ENCODE measurements at places on chromosomes 6 and 20.

GRCh38 chr6:13404228-13404891 is 76.0 kb upstream of the TBC1D7 start:
- no peak for DNase-seq

- no peak for DNase-seq
Measured at GRCh38 chr20:15265581-15266309, 928.3 kb upstream of the FLRT3 start.

- DNase-seq, result no peak
Measured at GRCh38 chr6:168158980-168159349, 80.0 kb upstream of the FRMD1 start.

DNA sequence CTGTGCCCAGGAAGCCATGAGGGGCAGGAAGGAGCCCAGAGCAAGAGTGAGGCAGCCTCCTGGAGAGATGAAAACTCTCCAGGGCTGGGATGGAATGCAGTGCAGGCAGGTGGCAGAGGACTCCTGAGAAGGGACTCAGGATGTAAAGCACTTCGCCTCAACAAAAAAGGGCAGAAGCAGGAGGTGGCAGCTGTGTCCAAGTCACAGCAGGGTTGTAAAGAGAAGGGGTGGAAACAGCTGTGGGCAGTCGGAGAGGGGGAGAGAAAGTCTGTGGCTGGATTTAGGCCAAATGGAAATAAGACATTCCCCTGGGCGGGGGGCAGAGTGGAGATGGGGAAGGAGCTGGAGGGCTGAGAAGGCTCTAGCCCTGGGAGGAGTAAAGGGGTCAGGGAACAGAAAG is 34.9 kb downstream of the CYP21A2 start:
- DNase-seq, result no peak

DNA sequence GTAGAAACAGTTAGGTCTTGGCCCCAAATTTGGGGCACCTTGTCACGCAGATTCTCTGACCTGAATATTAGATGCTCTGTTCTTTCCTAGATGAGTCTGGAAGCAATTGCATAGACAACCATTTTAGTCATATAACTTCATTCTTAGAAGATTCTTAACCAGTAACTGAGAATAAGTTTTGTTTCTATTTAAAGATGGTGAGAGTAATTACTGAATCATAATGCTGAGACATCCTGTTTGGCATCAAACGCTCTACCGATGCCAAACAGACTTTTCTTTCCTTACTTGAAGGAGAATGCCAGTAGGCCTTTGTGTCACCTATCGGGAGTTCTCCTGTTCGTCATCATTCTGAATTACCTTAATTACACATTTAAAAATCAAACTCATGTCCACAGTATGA is 131.6 kb upstream of the ID4 start:
- DNase-seq, result no peak

DNA sequence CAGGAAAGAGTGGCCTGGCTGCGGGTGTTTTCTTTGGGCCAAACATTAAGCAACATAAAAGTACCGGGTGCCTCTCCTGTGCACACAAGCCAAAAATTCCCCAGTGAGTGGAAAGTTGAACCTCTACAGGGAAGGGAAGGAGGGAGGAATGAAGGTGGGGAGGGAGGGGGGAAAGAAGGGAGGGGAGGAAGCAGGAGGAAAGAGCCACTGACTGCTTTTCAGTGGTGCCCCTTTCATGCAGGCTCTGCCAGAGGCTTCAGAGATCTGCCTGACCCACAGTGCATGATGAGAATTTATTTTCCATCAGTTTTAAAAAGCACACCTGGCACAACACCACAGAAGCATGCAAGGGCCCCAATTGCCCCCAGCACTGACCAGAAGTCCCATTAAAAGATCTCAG is 27.5 kb upstream of the AVP start:
- DNase-seq, result no peak

DNA sequence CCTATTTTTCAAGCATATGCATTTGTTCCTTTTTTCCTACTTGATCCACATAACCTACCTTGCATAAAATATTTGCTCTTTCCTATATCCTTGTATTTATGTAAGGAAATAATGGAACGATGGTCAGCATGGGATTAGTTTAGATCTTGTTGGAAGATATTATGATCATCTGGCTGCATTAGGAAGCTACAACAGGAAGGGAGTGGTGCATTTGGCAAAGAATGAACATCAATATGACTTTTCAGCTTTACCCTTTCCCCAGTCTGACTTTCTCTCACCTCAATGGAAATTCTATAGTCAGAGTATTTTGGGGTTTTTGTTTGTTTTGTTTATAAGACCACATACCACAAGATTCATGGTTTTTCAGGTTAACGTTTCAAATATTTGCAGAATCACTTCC is 66.0 kb downstream of the HS3ST5 start:
- no peak for DNase-seq

DNA sequence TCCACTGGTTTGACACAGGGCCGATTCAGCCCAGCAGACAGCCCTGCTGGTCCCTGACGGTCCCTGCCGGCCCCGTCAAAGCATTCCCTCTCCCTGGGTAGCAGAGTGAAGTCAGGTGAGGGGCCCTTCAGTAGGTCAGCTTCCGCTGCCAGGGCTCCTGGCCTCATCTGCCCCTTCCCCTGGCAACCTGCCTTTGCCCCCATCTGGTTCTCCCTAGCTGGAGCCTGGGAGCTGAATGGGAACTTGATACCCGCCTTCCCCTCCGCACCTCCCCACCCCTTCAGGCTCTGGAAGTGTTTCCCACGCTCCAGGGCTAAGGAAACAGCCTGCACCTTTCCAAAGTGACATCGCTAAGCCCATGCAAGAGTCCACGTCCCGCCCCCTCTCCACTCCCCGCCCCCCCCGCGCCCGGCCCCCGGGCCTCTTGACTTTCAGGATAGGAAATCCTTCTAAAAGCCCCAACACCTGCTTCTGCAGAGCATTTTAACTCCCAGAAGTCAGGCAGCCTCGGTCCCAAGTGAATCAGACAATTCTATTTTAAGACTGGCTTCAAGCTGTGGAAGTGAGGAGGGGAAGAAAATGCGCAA is 53.3 kb downstream of the ISM1 start:
- DNase-seq, result no peak

DNA sequence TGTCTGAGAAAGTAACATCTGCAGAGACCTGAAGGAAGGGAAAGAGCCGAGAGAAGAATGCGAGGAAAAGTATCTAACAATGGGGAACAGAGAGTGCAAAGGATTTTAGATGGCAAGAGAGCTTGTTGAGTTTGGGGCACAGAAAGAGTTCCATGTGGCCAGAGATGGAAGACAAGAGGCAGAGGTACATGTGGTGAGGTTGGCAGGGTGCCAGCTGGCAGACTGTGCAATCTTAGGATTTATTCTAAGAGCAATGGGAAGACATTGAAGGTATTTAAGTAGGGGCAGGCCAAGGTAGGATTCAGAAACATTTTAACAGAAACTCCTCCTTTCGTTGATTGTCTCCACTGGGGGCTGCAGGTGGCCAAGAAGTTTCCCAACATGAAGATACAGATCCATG is 20.4 kb upstream of the LBP start:
- no peak for DNase-seq

DNA sequence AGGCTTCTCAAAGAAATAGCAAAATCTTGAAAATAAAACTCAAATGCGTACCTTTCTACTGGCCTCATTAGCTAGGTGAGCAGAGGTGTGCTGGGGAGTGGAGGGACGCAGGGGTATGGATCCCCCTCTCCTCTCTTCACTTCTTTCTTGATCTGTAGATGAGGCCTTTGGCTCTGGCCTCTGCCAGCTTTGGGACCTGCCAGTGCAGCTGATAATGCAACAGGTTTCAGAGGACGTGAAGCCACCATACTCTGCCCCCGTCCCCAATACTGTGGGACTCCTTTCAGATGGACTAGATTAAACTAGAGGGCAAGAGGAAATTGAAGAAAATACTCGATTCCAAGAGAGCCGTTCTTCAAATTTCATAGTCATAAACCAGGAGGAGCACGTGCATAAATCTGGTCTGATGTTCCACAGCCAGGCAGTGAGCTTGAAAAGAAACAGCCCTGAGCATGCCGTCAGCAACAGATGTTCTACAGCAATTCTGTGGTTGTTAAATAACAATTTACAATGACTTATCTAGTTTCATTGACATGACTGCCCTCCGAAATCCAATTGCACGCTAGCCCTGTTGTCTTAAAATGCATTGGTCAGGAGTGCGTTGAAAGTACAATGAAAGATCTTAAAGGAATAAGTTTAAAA is 245.3 kb upstream of the FOXQ1 start:
- no peak for DNase-seq

GRCh38 chr6:33314515-33314942 is 651 bp upstream of the TAPBP start:
- peak; percentile 67 for DNase-seq

DNA sequence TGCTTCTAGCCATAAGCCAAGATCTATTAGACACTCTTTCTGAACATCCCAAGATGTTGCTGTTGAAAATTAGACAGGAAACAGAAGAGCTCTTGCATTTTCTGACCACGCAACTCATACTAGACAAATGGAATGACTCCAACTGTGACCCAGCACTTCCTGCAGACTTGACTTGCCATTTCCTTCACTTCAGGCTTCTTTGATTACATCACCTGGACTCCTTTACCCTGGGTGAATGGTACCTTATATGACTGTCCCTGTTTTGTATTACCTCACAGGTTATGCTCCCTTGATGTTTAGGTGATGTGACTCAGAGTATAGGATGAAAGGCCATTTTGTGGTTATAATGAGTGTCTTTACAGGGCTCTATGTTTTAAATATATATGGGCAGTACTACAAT is 236.1 kb downstream of the BMP2 start:
- DNase-seq, result no peak

DNA sequence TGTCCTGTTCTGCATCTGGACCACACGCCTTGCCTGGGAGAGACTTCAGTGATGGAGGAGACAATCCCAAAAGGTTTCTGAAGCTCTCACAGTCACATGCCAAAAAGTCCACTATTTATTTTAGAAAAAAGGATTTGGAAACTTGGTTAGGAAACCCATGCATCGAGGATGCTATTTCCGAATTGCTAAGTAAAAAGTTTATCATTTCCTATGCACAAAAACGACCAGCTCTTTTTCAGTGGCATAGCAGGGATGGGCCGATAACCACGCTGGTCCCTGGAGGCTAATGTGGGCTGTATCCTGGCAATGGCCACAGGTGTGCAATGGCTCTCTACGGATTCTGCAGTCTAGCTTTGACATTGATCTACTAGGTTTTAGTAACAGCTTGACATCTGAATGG is 33.9 kb downstream of the RAMACL start:
- no peak for DNase-seq

DNA sequence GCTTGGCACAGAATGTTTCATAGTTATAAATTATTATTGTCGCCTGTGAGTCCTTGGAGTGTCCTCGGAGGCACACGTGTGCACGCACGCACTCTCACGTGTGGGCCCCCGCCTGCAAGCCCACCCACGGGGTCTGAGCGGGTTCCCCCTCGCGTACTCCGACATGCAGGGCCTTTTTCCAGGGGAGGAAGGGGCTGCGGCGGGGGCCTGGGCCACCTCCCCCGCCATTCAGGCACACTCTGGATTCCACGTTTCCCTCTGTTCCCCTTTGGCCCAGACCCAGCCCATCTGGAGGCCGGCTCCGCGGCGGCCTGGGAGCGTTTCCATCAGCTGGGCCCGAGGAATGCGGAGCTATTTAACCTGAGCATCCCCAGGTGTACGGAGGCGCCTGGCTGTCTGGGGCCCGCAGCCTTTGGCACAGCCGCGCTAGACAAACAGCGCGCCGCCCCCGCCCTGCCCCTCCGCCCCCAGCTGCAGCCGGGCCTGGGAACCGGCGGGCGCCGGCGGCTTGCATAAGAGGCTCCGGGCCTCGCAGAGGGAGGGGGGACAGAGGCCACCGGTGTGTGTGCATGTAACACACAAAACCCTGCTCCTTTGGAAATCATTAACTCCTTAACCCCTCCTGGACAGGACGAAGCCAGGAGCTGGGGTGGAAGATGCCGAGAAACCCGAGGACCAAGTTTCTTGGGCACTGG is 3.3 kb downstream of the ID1 start:
- peak; percentile 99 for DNase-seq

GRCh38 chr20:41173161-41173721 is 35.9 kb downstream of the PLCG1 start:
- DNase-seq, result peak; percentile 92

DNA sequence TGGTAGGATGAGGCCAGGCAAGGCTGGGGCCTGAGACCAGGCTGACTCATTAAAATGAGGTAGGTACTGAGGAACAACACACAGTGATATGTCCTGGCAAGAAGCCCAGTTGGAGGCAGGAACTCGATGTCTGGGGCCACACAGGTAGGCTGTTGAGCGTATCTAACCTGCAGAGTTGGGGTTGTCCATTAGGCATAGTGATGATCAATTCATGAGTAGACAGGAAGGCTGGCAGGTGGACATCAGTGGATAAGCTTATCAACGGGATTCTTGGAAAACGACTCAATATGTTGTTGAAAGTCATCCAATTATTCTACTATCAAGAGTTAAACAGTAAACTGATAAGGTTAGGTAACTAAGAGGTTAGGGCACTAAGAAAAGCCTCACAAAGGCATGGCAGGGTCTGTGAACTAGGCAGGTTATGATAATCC is 193.2 kb upstream of the COL21A1 start:
- peak; percentile 63 for DNase-seq

Data from Calu3 (cell line).